GM18507 (cell line): ENCODE measurements at places on chromosomes 11 and 22.

DNA sequence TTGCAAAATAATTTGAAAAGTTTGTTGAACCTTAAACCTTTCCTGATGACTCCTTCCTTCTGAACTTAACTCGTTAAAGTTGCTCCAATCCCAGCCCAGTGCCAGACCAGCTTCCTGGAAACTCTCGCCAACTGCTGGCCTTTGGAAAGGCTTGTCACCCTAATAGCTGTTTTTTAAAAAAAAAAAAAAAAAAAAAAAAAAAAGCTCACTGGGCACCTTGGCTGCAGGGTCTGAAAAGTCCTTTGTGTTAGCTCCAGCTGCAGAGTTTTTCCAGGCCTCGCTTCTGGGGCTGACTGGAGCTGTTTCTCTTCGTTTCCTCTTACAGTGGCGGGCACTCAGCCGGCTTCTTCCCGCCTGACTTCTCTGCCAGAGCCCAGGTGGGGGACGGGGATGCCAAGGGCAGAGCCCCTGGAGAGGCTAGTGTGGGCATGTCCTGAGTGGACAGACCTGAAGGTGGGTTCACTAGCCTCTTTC lies 25.1 kb downstream of the KCNQ1OT1 start:
- no peak for DNase-seq

GRCh38 chr22:36948273-36949225 lies 35.1 kb downstream of the CSF2RB start:
- DNase-seq = no peak

- DNase-seq = no peak
Observed at GRCh38 chr22:27210111-27210730, 552.8 kb downstream of the MIAT start.

DNA sequence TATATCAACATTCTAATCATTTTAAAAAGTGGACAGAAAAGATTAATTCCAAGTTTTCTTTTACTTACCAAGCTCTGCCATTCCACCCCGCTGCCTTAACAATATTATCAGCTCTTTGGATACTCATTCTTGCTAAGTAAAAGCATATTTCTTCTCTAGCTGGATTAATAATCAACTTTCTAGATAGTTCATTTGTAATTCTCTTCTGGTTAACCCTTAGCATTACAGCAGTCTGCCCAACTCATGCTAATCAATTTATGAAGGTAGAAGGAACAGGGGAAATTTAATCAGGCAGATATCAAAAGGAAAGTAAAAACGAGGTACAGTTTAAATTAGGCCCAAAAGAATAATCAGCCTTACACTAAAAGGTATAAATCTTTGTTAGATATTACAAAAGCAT lies 41.0 kb upstream of the SOX6 start:
- DNase-seq = no peak

DNA sequence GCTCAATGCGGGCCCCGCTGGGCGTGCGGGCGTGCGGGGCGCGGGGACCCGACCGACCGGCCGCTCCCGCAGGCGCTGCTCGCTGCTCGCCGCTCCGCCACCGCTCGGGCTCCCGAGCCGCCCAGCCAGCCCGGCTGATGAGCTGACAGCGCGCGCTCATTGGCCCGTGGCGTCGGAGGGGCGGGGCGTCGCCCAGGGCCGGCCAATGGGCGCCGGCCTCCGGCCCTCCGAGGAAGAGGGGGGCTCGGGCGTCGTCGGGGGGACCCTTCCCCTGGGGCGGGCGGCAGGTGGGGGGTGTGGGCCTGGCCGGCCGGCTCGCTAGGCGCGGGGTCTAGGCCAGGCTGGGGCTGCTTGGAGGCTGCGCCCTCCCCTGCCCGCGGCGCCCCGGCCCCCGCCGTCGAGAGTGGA lies at the start of gene SCUBE1:
SCUBE1 (minus strand) TSS at position 111 of the 408 bp plus-strand sequence. CDS start 111 bp downstream, outside the sequence.
- DNase-seq = peak; percentile 25

DNA sequence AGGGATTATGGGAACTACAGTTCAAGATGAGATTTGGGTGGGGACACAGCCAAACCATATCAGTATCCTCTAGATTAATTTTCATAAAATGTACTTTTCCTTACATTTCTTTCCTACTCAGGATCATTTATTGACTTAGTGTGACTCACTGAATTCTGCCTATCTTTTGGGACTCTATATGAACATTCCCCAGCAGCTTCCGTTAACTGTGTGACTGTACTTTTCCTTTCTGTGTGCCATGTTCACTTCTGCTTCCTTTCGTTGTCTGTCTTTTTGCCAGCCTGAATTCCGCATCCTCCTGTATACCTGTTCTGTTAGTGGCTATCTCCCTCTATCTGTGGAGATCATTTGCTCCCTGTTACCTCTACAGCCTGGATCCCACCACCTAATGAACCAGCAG lies 48.8 kb downstream of the SPECC1L start:
- no peak for DNase-seq
